HEK293T (cell line): ENCODE measurements at places on chromosomes 2 and 18.

- no peak for DNase-seq
Observed at GRCh38 chr2:32478889-32479620, 122.2 kb downstream of the BIRC6 start.

DNA sequence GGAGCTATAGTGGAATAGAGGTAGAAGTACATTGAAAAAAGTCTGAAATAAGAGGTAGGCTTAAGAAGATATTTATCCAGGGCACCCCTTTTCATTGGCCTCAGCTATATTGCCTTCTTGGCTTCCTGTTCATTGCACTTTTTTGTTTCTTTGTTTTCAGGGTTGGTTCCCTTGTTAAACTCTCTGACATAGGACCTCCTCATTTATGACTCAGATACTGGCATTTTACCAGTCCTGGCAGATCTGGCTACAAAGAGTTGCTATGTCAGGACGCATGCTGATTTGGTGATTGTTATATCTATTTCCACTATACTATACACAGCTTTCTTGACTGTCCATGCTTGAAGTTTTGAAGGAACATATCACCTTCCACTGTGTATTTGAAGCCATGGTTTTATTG, 60.0 kb downstream of the GCA start:
- DNase-seq, result no peak

DNA sequence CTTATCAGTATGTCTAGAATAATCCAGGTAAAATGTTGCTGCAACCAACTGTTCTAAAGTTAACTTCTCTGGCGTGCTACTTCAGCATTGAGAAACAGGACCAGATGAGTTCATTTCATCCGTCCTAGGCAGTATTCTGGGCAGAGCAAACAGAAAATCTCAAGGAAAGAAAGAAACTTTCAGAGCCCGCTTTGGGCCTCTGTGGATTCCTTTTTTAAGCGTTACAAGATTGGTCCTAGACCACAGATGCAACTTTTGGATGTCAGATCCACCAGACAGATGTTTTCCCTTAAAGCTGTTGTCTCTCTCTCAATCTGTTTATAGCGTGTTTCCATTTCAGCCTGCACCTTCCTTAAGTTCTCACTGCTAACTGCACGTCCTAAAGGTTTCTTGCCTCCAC, 75.0 kb downstream of the BCL2 start:
- no peak for DNase-seq

- no peak for DNase-seq
Observed at GRCh38 chr18:4454537-4455112, 482 bp downstream of the DLGAP1 start.

DNA sequence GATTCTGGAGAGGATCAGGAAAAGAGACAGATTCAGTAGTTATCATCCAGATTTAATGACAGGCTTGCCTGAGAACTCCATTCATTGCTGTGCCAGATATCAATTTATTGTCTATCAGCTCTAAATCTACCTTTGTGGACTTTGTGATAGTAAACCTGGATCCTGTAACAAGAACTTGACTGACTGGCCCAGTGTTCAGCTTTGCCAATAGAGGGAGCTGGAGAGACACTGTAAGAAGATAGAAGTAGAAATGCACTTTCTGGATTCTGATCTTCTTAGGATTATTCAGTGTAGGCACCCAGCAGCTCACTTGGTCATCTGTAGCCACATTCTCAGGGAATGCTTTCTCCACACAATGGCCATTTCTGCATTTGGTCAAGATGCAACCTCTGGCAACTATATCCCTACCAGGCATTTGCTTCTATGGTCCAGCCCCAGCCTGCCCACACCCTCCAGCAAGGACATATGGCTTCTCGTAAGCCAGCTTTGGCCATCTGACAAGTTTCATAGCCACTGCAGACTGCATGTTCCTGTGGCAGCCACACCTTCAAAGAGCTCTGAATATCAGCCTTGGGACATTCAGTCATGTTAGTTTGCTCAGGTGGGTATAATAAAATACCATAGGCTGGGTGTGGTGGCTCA, 6.1 kb upstream of the SERPINB8 start:
- DNase-seq, result peak; percentile 13

DNA sequence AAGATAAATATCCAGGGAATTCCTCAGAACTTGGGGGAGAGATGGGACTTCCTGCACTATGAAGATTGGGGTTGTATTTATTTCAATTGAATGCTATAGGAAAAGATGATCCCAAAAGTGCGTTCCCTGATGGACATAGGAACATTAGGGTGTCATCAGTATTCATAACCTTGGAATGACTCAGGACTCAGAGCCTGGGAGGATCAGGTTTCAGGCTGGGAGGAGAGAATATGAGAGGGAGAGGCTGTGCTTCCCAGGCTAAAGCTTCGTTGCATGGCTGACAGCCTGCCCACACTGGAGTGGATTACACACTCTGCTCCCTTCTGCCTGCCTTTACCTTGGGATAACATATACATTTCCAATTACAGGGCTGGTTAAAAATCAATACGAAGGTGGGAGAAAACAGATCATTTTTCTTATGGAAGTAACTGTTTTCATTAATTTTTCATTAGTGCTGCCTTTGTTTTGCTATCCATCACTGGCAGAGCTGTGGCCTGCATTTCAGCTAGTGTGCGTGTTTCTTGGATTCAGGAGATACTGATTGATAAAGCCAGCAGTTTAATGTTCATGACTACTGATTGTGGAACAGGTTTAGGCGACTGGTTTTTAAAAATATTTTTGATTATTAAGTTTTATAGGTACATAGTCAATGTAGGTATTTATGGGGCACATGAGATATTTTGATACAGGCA, 118.7 kb downstream of the KCTD1 start:
- DNase-seq, result peak; percentile 64

DNA sequence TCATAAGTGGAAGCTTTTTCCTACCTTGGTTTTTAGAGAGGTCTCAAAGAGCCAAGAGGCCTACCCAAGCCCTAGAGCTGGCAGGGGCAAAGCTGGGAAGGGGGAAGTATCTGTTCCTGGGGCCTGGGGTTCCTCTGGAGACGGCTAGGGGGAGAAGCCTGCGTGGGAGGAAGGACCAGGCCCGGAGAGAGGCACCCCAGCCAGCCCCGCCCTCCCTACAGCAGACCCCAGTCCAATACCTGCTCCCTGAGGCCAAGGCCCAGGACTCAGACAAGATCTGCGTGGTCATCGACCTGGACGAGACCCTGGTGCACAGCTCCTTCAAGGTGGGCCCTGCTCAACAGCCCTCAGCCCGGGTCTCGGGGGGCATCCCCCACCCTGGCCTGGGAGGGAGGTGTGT, 2.2 kb downstream of the CTDSP1 start:
- no peak for DNase-seq

DNA sequence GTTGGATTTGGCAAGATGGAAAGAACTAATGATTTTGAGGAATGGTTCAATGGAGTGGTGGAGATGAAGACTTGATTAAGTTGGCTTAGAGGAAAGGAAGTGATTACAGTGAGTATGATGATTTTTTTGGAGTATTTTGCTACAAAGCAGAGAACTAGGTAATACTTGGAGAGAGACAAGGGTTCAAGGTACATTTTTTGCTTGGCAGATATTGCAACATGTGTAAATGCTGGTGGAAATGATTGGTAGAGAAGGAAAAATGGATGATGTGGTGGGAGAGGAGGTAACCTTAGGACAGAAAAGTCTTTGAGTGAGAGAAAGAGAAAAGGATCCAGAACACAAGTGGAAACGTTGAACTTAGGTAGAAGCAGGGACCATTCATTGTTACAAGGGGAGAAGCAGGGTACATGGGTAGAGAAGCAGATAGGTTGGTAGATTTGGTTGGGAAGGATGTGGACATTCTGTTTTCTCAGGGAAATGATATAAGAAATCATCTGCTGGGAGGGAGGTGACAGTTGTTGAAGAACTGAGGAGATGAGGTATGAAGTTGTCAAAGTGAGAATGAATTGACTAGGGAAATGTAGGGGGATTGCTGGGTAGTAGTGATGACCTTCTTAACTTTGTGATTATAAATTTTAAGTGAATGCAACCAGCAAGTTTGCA, 6.5 kb downstream of the EHBP1 start:
- DNase-seq, result no peak

GRCh38 chr2:222033541-222033940, 265.3 kb downstream of the PAX3 start:
- DNase-seq, result no peak

DNA sequence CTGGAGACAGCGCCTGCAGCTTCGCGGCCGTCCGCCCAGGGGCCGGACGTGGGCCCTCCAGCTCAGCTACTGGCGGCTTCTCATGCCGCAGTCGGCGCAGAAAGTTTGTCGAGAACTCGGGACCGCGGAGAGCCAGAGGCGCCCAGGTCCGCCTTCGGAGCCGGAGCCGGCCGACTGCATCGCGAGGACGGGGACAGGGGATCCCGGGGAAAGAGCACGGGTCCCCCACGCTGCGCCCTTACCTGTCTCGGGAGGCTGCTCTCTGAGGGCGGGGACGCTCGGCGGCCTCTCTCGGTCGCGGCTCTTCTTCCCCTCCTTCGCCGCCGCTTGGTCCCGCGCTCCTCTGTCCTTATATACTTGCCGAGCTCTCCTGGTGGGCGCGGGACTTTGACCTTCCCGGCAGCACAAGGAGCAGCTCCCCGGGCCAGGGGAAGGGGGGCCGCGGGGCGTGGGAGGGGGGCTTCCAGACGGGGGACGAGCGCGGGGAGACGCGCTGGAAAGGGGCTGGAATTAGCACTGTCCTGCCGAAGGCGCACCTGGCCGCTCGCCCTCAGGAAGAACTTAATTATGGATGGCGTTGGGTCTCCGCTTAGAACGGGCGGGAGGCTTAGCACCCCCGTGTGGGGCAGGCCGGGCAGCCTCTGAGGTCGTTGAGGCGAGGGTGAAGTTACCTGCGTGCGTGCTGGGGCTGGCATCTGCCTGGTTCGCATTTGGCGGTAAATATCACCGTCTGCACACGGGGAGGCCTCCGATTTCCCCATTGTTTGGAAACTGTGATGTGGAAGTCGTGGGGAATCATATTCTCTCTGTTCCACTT, at the start of gene POMC:
POMC (minus strand) TSS at position 325 of the 817 bp plus-strand sequence. CDS start 3,808 bp downstream, outside the sequence.
- peak; percentile 60 for DNase-seq

DNA sequence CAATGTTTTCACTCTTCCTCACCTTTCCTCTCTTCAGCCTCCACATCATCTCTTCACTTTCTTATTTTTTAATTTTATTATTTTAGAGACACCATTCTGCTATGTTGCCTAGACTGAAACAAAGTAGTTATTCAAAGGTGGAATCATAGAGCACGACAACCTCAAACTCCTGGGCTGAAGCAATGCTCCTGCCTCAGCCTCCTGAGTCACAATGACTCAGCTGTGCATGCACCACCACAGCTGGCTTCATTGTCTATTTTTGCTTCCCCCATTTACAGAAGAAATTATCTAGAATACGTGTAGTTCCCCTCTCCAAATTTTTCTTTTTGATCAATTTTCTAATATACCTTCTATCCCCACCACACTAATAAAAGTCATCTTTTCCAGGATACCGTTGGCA, 911.5 kb upstream of the SOX11 start:
- no peak for DNase-seq

- DNase-seq, result no peak
Observed at GRCh38 chr18:57253903-57254302, 98.5 kb upstream of the ST8SIA3 start.

DNA sequence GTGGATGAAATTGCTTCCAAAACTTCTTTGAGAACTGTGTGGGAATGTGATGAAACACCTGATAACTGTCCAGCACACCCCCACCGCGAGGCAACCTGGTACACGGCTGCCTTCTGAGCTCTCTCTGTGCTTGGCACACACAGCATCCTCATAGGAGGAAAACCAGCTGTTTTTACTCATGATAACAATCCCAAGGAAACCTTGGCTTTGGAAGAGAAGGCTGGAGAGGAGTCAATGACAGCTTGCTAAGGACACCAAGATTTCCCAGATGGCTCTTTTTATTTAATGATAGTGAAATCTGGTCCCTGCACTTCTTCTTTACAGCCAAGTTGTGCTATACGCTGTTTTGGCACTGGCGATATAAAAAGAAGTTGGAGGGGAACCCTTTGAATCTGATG, 232.5 kb upstream of the FN1 start:
- DNase-seq, result no peak

DNA sequence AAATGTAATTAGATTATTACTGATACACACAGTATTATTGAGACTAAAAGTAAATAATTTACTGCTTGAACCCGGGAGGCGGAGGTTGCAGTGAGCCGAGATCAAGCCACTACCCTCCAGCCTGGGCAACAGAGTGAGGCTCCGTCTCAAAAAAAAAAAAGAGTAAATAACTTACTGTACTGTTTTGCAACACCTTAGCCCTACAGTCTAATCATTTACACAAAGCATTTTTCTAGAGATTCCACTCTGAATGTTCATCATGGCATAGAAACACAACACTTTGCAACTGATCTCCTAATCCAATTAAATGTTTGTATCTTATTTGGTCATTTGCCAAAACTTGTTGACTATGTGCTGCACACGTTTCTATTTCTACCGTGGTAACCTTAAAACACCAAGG, 23.4 kb upstream of the RMP24 start:
- no peak for DNase-seq

GRCh38 chr2:231300722-231301076, 94.8 kb upstream of the B3GNT7 start:
- no peak for DNase-seq

GRCh38 chr18:2897448-2898185, 50.8 kb downstream of the EMILIN2 start:
- DNase-seq, result no peak

DNA sequence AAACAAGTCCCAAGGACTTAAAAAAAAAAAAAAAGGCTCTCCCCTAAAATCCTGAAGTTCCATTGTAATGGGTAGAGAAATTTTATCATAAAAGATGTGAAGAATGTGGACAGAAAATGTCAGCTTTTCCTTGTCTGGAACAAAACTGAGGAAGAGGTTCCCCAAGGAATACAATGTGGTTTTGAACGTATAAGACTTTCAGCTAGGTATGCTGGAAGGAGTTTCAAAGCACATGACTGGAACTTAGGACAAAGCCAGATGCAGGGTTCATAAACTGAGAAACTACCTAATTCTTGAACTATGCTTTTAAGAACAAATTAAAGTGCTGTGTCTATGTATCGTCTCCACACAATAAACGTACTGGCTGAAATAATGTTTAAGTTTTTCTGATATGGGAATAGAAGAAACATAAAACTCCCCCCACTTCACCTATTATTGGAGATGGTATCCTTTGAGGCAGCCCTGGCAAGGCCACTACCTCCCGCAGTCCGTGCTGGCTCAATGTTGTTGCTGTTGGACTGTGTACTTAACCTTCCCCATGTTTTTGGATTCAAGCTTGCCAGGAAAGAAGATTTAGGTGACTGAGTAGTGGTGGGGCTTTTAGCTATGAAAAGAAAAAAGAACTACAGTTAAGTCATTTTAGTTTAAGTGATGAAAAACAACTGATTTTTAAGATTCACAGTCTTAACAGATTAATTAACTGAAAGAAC, 84.2 kb upstream of the DNER start:
- no peak for DNase-seq

DNA sequence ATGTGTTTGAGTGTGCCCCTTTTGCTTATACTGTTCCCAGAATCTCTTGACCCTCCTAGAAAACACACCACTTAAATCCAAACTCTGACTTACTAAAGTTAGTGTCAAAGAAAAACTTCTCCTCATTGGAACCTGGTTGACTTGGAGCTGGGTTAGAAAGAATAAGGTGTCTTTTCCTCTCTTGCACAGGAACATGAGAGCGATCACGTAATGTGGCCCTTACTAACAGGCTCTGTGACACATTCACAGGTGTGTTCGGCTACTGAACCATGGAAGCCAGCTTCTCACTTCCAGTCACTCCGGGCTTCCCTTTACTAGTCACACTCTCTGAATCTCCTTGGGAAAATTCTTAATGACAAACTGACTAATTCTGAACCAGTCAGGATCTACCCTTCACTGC, 5.4 kb upstream of the POU3F3 start:
- no peak for DNase-seq

GRCh38 chr2:238821391-238821790, 26.5 kb upstream of the TWIST2 start:
- no peak for DNase-seq

GRCh38 chr18:36734596-36734995, 94.2 kb downstream of the TPGS2 start:
- DNase-seq, result no peak
